RPMI8226 (cell line): ENCODE measurements at places on chromosomes 5 and 9.

DNA sequence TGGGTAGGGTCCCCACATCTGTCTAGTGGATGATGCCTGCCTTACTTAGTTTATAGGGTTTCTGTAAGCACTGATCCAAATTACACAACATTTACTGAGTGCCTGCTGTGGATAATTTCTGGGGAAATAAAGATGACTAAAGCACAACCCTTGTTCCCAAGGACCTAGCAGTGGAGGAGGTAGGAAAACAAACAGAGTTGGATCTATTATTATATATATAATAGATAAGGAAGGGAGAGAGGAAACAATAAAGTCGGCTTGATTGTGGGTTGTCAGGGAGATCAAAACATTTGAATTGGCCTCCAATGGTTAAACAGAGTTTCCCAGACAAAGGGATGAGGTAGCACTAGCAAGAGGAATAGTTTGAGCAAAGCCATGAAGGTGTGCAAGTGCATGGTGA is 14.0 kb downstream of the IL33 start:
- DNase-seq, result no peak

DNA sequence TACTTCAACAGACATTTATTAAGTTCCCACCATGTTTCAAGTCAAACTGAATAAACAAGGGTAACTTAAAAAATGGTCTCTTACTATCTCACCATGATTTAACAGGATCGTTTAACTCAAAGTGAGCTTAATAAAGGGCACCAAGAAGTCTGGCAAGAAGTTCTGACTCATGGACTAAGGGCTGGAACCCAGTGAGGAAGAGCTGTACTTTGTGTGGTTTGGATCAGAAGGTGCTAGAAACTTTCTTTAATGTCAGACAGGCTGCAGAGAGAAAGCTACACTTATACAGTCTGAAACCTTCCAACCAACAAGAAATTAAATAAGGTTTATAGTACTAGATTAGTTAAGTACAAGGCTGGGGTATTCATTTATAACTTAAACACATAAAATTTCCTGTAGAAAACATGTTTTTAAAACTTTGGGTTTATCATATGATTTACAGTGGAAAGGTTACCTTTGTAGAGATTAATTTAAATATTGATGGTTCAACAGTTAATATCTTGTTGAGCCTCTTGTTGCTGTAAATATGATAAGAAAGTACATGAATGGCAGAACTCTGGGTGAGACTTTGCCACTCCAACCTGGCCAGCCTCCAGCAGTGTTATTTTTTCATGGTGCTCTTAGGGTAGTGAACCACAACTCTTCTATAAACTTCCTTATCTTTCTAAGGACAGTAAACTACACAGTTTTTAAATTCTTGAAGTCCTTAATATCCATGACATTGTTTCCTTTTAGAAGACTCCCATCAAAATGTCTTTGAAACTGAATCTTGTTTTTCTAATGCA is 162.8 kb downstream of the MAN2A1 start:
- peak; percentile 30 for DNase-seq

DNA sequence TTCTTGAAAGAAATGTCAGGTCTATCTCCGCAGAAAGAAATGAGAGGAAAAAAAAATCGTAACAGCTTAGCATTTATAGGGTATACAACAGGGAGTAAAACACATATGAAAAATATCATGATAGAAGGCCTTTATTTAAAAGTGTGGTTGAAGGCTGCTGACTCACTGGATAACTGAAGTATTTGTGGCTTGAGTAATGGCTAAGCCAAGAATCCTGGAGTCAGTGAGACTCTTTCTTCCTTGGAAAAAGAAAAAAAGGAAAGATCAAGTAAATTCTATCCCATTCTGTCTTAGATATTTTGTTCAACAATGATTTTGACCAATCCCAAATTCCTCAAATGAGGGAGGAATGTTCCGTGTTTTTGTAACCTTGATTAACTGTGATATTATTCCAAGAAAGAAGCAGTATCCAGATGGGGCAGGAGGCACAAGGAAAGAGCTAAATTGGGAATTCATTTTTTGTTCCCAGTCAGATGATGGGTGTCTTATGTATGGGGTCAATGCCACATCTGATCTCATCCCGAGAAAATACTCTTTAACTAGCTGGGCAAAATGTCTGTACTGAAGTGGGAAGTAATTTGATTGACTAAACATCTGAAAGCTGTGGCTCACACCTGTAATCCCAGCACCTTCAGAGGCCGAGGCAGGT is 64.3 kb upstream of the MYO10 start:
- DNase-seq, result no peak

- no peak for DNase-seq
Observed at GRCh38 chr5:64790210-64790609, 21.5 kb downstream of the CWC27 start.

DNA sequence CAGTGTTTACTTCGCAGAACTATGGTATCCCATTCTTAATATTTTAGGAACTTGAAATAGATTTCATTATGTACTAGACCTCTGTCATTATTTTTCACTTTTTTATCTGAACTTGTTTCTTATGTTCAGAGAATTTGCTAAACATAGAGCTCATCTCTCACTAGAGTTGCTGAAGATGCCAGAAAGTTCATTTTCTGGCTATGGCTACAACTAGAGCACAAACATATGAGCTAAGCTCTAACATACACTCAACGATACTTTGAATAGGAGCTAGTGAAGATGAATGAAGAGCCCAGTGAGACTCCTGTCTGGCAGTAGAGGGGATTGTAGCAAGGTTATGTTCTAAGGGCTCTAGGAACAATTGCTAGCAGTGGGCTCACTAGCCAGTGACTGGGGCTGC is 582.2 kb downstream of the KIF4B start:
- DNase-seq, result no peak

- DNase-seq, result no peak
Observed at GRCh38 chr5:53095217-53095616, 14.3 kb downstream of the MOCS2 start.
